ENCODE measurements at places on chromosomes 6 and 20. TPM values are rescaled to one million over a fixed set of nuclear protein-coding genes. Genes with fewer than 3 reads are reported as not detected.

The IBTK gene
- 154 TPM for total RNA-seq

The ZNF391 gene
- total RNA-seq, result 1.0 TPM

The TFAP2A gene
- total RNA-seq, result 23.2 TPM

The ENPP4 gene
- total RNA-seq, result 1.2 TPM

The AKAP7 gene
- 2.7 TPM for total RNA-seq

The CPXM1 gene
- total RNA-seq, result not detected

The PNLDC1 gene
- total RNA-seq, result not detected

The ZC2HC1B gene
- total RNA-seq, result not detected

The ENPP3 gene
- total RNA-seq, result 0.07 TPM

The CNBD2 gene
- 1.1 TPM for total RNA-seq

The THEMIS gene
- not detected for total RNA-seq

The TBX18 gene
- 4.1 TPM for total RNA-seq

Data from nasal cavity respiratory epithelium epithelial cell of viscerocranial mucosa (primary cell).